Thoracic aorta (tissue), 2 donors: ENCODE measurements at places on chromosomes 1 and 21.

DNA sequence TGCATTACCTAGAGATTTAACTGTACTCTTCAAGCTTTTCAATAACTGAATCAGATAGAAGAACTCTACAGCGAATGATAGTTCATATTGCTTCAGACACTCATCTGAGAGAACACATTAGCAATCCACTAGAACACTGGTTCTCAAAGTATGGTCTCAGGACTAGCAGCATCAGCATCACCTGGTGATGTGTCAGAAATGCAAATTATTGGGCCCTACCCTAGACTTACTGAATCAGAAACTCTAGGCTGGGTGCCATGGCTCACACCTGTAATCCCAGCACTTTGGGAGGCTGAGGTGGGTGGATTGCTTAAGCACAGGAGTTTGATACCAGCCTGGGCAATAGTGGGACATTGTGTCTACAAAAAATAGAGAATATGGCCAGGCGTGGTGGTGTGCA is 24.9 kb upstream of the GLIS1 start:
- no peak for DNase-seq

DNA sequence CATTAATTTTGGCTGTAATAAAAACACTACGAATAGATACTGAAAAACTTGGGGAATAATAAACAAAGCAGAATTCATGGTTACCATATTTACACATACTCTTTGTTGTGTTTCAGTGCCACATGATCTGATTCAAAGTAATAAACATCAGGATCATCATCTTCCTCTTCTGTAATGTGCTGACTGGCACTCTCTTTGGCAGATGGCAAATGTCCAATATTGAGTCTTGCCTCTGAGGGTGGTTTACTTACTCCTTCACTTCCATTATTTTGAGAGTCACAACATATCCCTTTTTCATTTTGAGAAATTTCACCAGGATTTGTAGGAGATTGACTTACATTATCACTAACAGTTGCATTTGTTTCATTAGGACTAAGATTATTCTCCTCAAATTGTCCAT is 50.7 kb downstream of the ZZZ3 start:
- no peak for DNase-seq

DNA sequence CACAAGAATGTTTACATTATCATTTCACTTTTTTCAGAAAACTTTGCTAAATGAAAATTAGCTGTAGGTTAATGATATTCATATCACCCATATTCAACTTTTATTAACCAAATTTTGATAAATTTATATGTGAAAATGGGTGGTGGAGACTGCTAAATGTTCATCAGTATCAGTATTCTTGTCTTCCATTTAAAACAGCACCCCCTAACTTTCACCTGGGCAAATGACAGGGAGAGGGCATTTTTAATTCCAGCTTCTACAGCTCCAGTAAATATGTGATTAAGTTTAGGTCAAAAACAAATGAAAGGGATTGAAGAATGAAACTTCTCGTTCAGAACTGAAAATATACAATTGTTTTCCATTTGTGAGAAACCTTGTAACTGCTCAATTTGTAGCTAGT is 722.2 kb downstream of the KCNT2 start:
- DNase-seq, result no peak

GRCh38 chr1:170521818-170522217 is 10.1 kb upstream of the GORAB start:
- DNase-seq, result no peak

DNA sequence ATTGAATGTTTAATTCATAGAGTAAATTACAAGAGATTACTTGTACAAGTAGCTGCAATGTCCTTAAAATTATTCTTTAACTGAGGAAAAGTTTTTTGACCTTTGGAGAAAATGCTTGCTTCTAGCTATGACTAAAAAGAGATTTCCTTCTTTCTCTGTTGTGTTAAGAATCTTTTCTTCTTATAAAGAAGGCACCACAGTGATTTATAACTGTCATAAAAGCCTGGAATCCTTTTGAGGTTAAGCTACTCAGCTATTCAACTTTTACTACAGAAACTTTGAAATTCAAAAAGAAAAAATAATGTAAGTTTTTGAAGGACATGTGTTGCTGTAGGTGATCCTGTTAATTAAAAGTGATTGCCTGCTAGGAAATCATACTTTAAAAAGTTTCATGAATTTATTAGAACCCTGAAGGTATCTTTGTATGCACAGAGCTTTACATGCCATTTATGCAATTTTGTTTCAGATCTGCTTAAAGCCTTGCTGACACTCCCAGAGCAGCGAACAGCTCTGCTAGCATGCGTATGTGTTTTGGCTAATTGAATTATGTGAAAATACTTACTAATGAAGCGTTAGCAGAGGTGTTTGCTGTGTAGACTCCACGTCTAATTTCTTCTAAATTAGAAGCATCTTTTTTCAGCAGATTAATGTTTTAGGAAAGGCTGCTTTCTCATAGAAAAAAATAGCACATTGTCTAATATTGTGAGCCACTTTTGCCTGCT is 94.7 kb upstream of the SMYD2 start:
- no peak for DNase-seq

DNA sequence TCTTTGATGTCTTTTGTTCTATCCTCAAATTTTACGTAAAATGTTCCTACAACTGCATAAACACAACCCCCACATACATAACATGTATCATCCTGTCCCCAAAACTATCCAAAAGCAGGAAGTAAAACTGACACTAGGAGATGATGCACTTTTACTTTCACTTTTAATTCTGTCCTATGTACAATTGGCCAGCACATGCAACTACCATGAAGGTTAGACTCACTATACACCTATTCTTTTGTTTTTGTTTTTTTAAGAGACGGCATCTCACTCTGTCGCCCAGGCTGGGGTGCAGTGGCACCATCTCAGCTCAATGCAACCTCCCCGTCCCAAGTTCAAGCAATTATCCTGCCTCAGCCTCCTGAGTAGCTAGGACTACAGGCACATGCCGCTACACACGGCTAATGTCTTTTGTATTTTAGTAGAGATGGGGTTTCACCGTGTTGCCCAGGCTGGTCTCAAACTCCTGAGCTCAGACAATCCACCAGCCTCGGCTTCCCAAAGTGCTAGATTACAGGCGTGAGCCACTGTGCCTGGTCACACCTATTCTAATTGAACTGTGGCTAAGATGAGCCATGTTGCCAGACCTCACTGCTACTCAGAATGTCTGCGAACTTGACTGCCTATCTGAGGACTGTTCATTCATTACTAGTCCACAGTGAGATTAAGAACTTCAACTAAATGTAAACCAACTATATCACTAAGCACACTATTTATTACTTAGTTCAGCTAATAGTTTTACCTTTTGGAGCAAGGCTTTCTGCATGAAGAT is 48.0 kb downstream of the TOR3A start:
- no peak for DNase-seq

GRCh38 chr1:212457740-212458338 is 25.1 kb downstream of the NENF start:
- no peak for DNase-seq
